ENCODE measurements at places on chromosomes 5 and 9.

DNA sequence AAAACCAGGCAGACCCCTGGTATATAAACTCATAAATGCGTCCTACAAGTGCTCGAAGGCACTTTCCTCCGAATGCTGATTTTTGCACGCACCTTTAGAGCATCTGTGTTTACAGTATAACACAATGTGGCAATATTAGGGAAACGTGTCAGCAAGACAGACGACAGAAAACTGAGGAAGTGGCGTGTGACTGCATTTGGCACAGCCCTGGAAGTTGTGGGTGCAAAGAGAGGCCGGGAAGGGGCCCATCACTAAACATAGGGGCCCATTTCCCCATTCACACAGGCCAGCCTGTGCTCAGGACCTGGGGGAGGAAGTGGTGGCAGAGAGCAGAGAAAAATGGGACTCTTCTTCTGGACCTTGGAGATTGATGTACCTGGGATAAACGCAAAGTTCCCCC, 48.2 kb downstream of the RASGEF1C start:
- no peak for DNase-seq

DNA sequence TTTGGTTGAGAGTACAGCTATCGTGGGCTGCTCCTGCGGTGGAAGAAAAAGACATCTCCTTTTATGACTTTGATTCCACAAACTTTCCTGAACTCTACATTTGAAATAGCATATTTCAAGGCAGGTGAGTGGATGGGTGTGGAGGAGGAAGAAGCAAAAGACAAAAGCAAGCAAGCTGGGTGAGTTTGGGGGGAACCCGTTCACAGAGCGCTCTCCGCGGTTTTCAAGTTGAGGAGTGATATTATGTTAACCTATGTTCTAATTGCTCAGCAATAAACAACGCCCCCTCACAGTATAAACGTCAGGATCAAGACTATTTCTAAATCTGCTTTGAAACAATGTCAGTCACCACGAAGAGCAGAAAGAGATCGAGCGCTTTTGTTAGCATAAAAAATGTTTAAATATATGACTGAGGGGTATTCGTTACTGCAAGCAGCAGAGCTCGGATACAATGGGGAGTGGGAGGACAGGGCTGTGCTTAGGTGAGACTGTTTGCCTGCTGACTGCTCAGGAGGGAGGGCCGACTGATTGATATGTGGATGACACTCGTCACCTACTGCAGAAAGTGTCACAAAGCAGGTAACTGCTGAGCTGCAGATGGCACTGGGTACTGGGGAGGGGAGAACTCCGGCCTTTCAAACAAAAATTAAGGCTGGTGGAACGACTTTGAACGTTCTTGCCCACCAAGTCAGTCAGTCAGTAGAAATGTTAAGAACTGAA, 236.5 kb downstream of the DRD1 start:
- no peak for DNase-seq

DNA sequence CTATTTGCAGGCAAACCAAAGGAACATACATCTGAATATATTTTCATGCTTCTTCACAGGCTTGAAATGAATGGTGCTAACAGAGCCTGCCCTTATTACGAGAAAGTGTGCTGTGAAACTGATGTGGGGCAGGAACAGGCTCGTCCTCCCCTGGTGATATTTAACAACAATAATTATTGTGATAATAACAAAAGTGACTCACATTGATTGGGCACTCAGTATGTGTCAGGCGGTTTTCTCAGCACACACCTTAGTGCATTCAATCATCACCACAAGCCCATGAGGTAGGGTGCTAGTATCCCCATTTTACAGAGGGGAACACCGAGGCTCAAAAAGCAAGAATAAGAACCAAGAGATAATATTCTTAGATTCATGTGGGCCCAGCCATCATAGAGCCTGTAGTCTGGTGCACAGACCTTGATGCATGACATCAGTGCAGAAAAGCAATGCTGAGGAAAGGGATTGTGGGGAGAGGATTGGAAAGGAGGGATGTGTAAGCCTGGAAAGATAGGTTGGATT, 18.1 kb upstream of the BOD1 start:
- no peak for DNase-seq

GRCh38 chr5:138271281-138271680, 3.1 kb downstream of the GFRA3 start:
- no peak for DNase-seq

DNA sequence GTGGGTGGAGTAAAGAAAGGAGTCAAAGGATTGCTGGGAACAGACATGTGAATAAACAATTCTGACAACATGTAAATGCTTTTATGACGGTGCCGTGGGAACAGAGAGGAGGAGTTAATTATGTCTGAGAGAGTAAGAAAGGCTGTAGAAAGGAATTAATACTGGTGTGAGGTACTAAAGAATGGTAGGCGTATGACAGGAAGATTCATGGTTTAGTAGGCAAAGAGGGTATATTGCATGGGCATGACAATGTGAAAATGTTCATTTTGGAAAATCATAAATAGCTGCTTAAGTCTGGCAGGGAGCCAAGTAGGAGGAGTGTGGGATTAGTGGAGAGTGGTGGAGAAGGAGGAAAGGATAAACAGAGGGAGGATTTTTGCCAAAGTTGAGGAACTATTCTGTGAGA, 19.7 kb downstream of the NAA35 start:
- DNase-seq: no peak

Data from stimulated activated CD4-positive, alpha-beta T cell treated with anti-CD3 and anti-CD28 coated beads, Interleukin-1b, Interleukin-23, amount 100 ng/mL, for 24 hours (primary cell).